Coronary artery (tissue), 2 donors: ENCODE measurements at places on chromosomes 3 and 15.

GRCh38 chr15:31080591-31081014 is 20.9 kb downstream of the TRPM1 start:
- DNase-seq: no peak

GRCh38 chr3:178393146-178393545 is 143.1 kb upstream of the KCNMB2 start:
- DNase-seq: no peak

DNA sequence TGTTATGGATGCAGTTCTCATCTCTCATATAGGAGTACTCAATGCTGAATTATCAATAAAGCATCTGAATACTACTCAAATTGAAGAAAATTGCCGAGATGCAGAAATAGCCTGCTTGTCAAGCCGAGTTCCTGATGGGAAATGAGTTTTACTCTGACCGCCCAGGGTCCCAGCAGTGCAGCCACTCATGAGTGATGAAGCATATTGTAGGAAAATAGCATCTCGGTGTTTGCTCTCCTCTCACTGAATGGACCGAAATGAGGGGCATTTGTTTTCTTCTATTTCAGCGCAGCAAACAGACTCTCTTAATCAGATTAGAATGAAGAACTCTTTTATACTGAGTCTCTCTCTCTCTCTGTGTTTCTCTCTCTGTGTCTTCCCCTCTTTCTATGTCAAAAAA is 190.0 kb downstream of the GABRB3 start:
- DNase-seq: no peak

- DNase-seq: no peak
Observed at GRCh38 chr15:32717426-32718226, at the start of gene GREM1. TSS of gene GREM1 (plus strand) at chr15:32718004. CDS start at chr15:32730691, 12,687 bp downstream.

DNA sequence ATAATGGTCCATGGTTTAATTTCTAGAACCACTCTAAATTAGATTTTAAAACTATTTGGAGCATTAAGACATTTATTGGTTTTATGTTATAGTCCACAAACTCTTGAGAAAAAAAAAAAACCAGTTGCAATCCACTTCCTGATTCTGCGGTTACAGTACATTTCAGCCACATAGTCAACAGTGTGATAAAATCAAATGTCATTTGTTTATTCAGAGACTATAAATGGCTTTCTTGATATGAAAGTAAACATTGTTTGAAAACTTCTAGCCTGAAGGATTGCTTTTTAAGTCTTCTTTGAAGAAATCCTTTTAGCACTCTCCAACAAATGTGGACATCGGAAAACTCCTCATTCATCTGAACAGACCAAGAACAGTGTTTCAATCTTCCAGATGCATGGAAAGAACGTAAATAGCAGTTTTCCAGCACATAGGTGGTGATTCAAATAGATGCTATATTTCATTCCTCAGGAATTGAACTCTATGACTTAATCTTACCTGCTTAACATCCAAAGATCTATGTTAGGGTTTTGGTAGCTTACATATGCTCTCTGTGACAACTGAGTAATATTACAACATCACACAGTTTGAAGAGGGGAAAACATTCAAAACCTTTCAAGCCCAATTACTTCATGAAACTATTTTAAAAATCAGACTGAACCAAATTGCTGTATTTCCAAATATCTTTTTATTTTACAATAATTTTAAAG is 87.8 kb upstream of the UBE2E2 start:
- no peak for DNase-seq

GRCh38 chr3:71570546-71570945 is 13.0 kb downstream of the FOXP1 start:
- no peak for DNase-seq

- DNase-seq: no peak
Observed at GRCh38 chr15:69132977-69133861, 27.2 kb upstream of the GLCE start.

DNA sequence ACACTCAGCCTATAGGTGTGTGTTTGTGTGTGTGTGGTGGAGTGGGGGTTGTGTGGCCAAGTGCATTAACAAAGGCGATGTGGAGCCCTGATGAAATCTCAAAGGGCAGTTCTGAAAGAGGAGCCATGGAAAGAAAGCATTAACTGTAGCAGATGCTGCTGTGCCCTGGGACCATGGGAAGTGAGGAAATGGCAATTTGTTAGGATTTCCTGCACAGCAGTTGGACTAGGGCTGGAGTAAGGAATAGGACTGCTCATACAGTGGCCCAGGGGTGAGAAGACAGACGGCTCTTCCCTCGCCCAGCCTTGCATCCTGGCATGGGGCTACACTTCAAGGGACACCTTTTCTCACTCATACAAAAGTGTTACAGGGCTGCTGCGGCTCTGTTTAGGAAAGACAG is 12.3 kb upstream of the ZBTB38 start:
- no peak for DNase-seq

- no peak for DNase-seq
Observed at GRCh38 chr15:27358751-27359434, 387.9 kb downstream of the GABRG3 start.

- DNase-seq: no peak
Observed at GRCh38 chr15:79970624-79971434, at the start of gene BCL2A1. TSS of gene BCL2A1 (minus strand) at chr15:79971196. CDS start at chr15:79971119, 77 bp downstream.

GRCh38 chr3:160257606-160258005 is 32.4 kb downstream of the C3orf80 start:
- DNase-seq: no peak

DNA sequence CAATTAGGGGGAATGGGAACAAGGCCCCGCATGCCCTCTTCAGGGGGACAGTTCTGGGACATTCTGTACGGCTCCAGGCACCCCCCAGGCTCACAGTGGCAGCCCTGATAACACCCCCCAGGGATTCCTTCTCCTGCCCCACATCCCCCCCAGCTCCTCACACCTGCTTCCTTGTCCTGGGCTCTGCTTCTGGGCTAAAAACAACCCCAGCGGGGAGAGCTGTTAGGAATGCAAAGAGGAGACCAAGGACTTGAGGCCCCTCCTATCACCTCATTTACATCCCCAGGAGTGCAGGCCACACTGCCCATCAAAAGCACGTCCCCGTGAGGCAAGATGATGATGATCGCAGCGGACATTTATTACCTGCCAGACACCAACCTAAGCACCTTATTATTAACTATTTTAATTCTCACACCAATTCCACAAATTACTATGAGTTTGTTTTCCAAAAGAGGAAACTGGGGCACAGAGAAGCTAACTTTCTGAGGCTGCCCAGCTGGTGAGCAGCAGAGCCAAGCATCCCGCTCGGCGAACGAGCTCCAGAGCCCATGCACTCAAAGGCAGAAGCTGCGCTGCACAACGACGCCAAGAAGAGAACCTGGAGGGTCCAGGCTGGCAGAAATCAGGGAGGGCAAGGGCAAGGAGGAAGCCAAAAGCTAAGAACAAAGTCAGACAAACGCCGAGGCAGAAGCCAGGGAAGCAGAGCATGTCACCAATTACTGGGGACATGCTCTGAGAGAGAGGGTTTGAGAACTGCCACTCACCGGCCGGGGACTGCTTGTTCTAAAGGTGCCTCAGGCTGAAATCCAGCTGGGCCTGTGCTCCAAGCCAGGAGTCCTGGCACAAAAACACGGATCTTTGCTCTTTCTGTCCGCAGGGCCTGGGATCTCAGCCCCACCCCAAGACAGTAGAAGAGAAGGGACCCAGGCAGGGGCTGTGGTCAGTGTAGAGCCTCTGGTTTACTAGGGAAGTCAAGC is 76.2 kb upstream of the NSMCE3 start:
- no peak for DNase-seq
